ENCODE measurements at places on chromosomes 7 and 10. TPM values are rescaled to one million over a fixed set of nuclear protein-coding genes. Genes with fewer than 3 reads are reported as not detected.

DNA sequence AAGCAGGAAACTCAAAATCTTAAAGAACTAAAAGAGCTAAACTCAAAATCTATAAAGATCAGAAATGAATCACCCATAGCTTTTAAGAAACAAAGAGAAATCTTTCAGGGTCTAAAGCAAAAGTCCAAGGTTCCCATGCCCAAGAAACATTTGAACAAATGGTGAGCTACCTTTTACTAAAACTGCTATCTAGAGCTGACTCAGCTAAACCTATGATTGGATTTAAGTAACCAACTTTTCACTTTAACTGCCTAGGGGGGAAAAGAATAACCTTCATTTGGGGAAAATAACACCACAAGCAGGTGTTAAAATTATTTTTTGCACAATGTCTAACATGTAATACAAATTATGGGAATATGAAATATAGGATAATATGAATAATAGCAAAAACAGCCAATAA is 328.4 kb downstream of the PHF14 start:
- H3K4me1 ChIP-seq: no peaks in the 10 kb centered on the region
- H3K27ac ChIP-seq: no peak overlapping the region
- DNase-seq: no peak
- no peaks in the 10 kb centered on the region for H3K27me3 ChIP-seq

DNA sequence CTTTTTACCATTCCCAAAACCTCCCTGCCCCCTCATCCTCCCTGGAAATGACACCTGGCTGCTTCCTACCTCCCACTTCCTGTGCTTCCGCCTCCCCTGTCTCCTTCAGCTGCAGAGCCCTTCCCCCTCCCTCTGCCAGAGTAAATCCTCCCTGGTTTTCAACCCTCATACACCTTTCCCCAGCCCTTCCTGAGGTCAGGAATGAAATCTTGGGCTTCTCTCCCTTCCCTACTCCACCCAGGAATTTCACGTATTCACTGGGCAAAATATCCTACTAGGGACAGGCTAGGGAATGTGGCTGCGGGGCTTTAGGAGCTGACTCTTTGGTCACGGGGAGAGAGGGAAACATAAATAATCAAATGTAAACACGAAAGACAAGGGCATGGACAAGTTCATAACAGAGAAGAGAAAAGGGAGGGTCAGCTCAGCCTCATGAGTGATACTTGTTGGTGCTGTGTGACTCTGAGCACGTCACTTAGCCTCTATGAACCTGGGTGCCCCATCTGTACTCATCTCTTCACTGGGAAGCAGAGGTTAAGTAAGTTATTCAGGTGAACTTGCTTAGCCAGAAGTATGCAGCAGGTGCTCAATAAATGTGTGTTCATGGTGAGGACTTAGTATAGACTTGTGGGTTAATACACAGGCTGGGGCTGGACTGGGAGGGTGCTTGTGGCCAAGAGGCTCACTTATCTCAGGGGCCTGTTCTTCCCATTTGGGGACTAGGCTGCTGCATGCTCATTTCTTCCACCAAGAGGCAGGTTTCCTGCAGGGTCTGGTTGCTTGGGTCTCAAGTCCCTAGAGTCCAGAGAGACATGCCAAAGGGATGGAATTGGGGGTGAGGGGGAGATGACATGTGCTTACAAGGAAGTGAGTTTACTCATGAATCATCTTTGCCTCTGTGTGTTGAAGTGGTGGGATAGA is 10.0 kb upstream of the DUSP5 start:
- H3K4me1 ChIP-seq: no peaks in the 10 kb centered on the region
- no peak overlapping the region for H3K27ac ChIP-seq
- H3K4me3 ChIP-seq: no peak overlapping the region

- H3K27ac ChIP-seq: no peak overlapping the region
- no peaks in the 10 kb centered on the region for H3K4me1 ChIP-seq
- DNase-seq: no peak
Observed at GRCh38 chr7:28293527-28293835, 112.9 kb upstream of the JAZF1 start.

NKX1-2 gene
- total RNA-seq: not detected

DNA sequence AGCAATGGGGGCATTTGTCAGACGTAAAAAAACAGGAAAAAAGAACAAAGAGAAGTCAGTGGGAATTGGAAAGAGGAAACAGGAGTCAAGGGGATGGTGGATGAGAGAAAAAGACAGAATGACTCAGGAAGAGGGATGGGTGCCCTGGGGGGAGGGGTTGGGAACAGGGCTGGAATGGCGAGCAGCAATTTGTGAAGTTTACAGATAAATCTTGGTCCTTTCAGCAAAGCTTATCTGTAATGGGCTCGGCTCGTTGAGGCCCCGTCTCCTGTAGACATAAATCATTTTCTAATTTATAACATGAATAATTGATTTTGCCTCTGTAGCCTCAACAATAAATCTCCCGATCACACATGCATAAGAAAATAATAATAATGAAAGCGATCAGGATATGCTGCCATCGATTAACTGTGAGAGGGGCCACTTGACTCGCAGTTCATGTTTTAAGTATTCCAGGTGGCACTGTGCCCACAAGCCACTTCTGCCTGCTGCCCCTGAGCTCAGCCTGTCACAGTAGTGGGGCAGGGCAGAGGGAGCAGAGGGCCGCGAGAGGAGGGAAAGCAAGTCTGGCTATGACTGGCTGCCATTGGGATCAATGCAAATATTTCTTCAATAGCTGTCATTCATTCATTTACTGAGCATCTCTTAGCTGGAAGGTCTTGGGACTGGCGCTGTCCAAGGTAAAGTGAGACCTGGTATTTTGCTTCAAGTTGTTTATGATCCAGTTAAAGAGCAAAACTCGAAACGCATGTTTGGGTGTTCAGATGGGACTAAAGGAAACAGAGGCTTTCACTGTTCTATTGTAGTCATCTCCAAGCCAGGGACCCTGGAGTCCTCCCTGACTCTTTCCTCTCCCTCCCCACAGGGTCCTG is 47.4 kb upstream of the R3HCC1L start:
- H3K27ac ChIP-seq: no peak overlapping the region
- no peak overlapping the region for H3K4me3 ChIP-seq
- no peaks in the 10 kb centered on the region for H3K27me3 ChIP-seq
- no peaks in the 10 kb centered on the region for H3K4me1 ChIP-seq
- no peak for DNase-seq

- no peaks in the 10 kb centered on the region for H3K36me3 ChIP-seq
- peak within 1 kb of the TSS; percentile 75 for H3K27ac ChIP-seq
Observed at GRCh38 chr7:93117852-93118530, at the start of gene SAMD9. TSS of gene SAMD9 (minus strand) at chr7:93117979. CDS start at chr7:93106097, 11,882 bp downstream.

DNA sequence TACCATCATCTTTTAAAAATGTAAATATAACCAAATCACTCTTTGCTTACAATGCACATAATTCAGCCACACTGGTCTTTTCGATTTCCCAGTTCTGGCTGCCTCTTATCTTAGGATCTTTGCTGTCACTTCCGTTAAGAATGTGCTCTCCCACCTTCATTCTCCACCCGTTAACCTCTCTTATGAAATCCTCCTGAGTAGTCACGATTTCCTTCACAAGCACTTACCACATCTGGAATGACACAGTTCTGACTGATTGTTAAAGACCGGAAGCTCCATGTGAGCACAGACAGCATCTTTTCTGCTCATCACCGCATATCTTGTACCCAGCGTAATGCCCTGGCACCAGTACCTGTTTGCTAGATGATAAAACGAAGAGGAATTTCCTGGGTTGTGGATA is 84.3 kb downstream of the CUL2 start:
- peaks cover 9% of the 10 kb centered on the region for H3K36me3 ChIP-seq
- no peaks in the 10 kb centered on the region for H3K4me1 ChIP-seq
- H3K27ac ChIP-seq: no peak overlapping the region
- no peak overlapping the region for H3K4me3 ChIP-seq
- H3K27me3 ChIP-seq: no peaks in the 10 kb centered on the region
- no peak for DNase-seq

GRCh38 chr10:119758448-119759195 is 32.8 kb downstream of the INPP5F start:
- no peaks in the 10 kb centered on the region for H3K27me3 ChIP-seq
- H3K27ac ChIP-seq: no peak overlapping the region
- no peaks in the 10 kb centered on the region for H3K36me3 ChIP-seq
- H3K4me3 ChIP-seq: no peak overlapping the region
- DNase-seq: no peak
- no peaks in the 10 kb centered on the region for H3K4me1 ChIP-seq

- no peak overlapping the region for H3K4me3 ChIP-seq
- H3K36me3 ChIP-seq: no peaks in the 10 kb centered on the region
- DNase-seq: no peak
- no peak overlapping the region for H3K27ac ChIP-seq
Observed at GRCh38 chr10:33808475-33808874, 474.0 kb upstream of the NRP1 start.
